Activated T-helper 1 cell treated with Interleukin-2 at 50 U/mL for 16 hours (primary cell): ENCODE measurements at places on chromosomes 3 and 15.

DNA sequence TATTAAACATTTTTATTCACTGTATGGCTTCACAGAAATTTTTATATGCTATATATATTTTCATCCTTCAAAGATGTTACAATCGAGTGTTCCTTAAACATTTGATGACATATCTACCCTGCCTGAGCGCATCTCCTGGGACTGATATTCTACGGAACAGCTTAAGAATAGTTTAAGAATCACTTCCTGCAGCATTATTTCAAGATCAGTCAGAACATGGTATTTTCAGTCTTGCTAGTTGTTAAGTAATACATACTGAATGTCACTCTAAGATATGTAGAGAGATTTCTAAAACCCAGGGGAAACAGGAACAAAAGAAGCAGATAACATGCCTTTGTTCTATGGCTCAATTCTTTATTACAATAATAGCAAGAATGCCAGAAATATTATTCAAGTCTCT, 8.7 kb downstream of the COL8A1 start:
- DNase-seq = no peak

GRCh38 chr3:136038668-136039067, 73.1 kb downstream of the PPP2R3A start:
- DNase-seq = no peak

- DNase-seq = no peak
Observed at GRCh38 chr15:29942548-29942947, 120.3 kb upstream of the TJP1 start.

- DNase-seq = no peak
Observed at GRCh38 chr3:31918179-31919150, 62.6 kb downstream of the OSBPL10 start.

GRCh38 chr15:42623951-42624350, 48.5 kb downstream of the STARD9 start:
- no peak for DNase-seq

DNA sequence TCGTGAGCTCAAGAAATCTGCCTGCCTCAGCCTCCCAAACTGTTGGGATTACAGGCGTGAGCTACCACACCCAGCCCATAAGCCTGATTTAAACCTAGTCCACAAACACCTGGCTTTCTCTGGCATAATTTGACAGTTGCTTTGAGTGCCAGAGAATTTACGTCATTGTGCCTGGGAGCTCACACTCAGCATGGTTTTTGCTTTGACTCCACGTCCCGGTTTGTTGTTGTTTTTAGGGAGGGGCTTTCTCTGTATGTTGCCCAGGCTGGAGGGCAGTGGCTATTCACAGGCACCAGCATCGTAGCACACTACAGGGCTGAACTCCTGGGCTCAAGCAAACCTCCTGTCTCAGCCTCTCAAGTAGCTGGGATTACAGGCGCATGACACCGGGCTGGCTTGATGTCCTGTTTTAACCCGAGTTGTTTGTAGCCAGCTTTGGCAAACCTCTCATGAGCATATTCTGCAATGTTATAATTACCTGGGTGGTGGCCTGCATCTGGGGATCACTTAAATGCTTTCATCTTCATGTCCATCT, 32.7 kb downstream of the CEMIP start:
- DNase-seq = no peak
